ENCODE measurements at places on chromosomes 6 and 20.

DNA sequence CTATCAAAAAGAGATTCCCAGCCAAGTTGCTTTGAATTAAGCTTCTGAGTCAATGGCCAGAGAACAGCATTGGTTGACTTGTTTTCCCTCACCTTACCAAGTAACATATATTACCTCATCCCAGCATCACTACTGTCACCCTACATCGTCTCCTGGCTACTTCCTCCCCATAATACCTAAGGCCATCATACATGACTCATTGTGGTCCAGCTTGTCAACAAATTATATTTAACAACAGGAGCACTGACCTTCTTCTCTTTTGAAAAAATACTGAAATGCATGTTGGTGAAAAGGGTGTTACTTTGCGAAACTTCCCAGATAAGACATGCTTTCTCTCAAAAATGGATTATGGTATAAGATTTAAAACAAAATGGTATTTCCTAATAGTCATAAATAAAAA is 106.9 kb downstream of the TBX18 start:
- DNase-seq: no peak

DNA sequence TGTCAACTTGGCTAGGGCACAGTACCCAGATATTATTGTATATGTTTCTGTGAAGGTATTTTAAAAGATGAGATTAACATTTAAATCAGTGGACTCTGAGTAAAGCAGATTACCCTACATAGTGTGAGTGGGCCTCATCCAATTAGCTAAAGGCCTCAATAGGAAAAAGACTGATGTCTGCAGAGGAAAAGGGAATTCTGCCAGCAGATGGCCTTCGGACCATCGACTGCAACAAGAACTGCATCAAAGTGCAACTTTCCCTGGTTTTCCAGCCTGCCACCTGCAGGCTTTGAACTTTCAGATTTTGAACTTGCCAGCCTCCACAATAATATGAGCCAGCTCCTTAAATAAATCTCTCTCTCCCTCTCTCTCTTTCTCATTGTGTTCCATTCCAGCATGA is 80.5 kb downstream of the IMPG1 start:
- no peak for DNase-seq

DNA sequence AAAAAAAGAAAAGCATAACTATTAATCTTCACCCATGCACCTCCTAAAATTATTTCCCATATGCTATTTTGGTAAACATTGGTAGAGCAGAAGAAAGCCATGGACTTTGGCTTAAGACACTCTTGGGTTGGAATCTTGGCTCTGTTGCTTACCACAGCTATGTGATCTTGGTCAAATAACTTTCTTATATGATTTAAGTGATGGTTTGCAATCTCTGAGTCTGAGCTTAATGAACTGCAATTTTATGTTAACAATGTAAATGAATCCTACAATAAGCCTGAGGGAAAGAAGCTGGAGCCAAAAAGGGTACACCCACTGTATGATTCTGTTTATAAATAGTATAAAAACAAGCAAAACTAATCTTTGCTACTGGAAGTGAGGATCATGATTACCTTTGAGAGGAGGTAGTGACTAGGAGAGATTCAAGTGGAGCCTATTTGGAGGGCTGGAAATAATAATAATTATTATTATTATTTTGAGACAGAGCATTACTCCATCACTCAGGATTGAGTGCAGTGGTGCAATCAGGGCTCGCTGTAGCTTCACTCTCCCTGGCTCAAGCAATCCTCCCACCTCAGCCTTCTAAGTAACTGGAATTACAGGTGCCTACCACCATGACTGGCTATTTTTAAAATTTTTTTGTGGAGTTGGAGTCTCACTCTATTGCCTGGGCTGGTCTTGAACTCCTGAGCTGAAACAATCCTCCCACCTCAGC is 34.5 kb downstream of the ABRACL start:
- no peak for DNase-seq

GRCh38 chr20:44970243-44970757 is 4.0 kb downstream of the STK4 start:
- no peak for DNase-seq

- DNase-seq: no peak
Observed at GRCh38 chr20:11205769-11206362, 532.1 kb upstream of the JAG1 start.

- no peak for DNase-seq
Observed at GRCh38 chr6:4732691-4733315, 43.4 kb upstream of the CDYL start.

DNA sequence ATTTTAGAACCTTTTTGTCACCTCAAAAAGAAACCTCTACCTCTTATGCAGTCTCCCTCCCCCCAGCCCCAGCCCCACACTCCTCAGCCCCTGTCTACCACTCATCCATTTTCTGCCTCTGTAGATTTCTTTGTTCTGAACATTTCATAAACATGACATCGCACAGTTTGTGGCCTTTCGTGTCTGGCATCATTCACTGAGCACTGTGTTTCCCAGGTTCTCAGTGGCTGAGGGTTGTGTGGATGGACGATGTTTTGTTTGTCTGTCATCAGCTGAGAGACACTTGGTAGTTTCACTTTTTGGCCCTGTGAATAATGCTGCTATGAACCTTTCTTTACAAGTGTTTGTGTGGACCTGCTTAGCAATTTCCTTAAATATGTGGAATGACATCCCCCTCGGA is 64.5 kb downstream of the FAM120B start:
- DNase-seq: no peak

DNA sequence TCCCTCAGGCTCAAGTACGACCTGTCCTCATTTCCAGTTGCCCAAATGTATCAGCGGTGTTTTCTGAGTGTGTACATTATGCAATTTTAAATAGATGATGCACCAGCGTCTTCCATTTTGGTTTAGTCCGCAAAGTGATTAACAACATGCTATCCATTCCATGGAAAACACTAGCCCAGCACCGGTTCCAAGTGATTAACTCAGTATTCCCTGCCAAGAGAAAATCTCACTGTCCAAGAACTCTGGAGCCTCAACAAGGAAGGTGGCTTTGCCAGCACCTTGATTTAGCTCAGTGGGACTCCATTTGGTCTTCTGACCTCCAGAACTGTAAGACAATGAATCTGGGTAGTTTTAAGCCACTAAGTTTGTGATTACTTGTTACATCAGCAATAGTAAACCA is 107.2 kb downstream of the FOXC1 start:
- no peak for DNase-seq

- DNase-seq: no peak
Observed at GRCh38 chr6:32192608-32193039, at the start of gene GPSM3. GPSM3 (minus strand) TSS chr6:32192643; CDS start chr6:32192513, 130 bp downstream.

- no peak for DNase-seq
Observed at GRCh38 chr6:148182378-148182777, 160.3 kb upstream of the SASH1 start.

GRCh38 chr6:135261872-135262725 is 81.0 kb downstream of the MYB start:
- no peak for DNase-seq

DNA sequence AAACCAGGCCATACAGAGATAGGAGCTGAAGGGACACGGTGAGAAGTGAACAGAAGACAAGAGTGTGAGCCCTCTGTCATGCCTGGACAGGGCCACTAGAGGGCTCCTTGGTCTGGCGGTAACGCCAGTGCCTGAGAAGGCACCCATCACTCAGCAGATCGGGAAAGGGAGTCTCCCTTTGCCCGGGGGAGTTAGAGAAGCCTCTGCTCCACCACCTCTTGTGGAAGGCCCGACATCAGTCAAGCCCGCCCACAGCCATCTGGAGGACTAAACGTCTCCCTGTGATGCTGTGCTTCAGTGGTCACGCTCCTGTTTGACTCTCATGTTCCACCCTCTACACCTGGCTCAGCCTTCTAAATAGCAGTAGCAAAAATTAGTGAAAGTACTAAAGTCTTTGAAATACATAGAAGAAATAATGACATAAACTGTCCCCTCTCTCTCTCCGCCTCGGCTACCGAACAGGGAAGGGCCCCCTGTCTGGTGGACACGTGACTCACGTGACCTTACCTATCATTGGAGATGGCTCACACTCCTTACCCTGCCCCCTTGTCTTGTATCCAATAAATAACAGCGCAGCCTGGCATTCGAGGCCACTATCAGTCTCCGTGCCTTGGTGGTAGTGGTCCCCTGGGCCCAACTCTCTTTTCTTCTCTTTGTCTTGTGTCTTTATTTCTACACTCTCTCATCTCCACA is 66.7 kb downstream of the RPP21 start:
- DNase-seq: peak; percentile 15

GRCh38 chr20:62652041-62652893 is 10.0 kb downstream of the SLCO4A1 start:
- peak; percentile 35 for DNase-seq

DNA sequence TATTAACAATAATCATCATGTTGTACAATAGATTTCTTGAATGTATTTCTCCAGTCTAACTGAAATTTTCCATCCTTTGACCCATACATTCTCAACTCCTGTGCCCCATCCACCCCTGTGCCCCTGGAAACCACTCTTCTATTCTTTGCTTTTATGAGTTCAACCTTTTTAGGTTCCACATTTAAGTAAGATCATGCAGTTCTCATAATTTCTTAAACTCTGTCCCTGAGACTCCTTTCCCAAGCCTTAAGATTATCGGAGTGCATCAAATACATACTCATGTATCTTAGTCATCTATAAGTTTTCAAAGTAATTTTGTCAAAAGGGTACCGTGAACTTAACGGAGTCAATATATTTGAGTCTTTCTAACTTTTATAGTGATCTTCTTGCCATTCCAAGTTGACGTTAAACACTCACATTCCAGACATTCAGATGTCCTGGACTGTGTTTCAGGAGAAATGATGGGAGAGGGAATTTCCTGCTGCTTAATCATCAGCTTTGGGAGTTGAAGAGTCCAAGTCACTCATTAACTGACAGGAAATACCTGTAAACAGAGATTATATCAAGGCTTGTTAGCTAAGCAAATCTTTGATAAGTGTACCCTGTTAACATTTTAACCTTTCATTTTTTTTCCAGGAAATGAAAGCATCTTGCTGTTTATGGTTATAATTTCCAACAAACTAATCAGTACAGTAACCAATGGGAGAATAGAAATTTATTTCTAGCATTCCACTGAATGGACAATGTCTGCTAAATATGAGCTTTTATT is 73.3 kb downstream of the ADGRG6 start:
- DNase-seq: no peak

DNA sequence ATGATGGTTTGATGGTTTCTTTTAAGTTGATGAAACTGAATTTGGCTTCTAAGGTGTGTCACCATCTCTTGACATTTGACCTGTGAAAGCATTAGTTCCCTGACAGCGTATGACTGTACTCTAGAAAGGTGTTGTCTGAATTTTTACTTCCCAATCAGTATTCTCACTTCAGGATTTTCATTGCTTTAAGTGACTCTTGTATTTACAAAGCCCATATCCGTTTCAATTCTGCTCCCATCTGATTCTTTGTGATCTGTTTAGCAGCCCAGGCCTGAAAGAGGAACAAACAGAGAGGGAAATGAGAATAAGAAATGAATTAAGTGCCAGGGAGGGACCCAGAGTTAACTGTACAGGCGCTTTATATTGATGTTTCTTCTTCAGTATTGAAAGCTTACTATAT is 73.7 kb downstream of the FARS2 start:
- no peak for DNase-seq

- DNase-seq: no peak
Observed at GRCh38 chr6:101879782-101880181, 486.3 kb downstream of the GRIK2 start.

DNA sequence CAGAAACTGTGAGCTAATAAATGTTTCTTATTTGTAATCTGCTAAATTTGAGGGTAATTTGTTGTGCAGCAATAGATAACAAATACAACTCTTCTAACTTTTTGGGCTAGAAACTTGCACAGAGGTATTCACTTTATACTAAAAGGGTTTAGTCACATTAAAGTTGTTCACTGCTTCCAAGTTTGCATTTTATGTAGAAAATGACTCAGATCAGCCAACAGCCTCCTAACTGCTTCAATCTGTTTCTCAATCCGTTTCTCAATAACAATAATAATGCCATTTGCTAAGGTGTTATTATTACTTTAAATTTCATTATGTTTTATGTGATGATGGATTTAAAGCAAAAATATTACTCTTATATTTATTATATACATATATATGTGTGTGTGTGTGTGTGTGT is 213.9 kb downstream of the CENPW start:
- no peak for DNase-seq

- no peak for DNase-seq
Observed at GRCh38 chr6:164109770-164110140, 695.2 kb downstream of the QKI start.

- no peak for DNase-seq
Observed at GRCh38 chr6:131382631-131383030, 190.4 kb upstream of the ARG1 start.

GRCh38 chr6:139764498-139764986 is 390.1 kb upstream of the CITED2 start:
- no peak for DNase-seq

GRCh38 chr6:41231246-41231645 is 3.1 kb downstream of the TREML4 start:
- no peak for DNase-seq

- peak; percentile 37 for DNase-seq
Observed at GRCh38 chr20:56343861-56344381, 14.9 kb upstream of the FAM210B start.

DNA sequence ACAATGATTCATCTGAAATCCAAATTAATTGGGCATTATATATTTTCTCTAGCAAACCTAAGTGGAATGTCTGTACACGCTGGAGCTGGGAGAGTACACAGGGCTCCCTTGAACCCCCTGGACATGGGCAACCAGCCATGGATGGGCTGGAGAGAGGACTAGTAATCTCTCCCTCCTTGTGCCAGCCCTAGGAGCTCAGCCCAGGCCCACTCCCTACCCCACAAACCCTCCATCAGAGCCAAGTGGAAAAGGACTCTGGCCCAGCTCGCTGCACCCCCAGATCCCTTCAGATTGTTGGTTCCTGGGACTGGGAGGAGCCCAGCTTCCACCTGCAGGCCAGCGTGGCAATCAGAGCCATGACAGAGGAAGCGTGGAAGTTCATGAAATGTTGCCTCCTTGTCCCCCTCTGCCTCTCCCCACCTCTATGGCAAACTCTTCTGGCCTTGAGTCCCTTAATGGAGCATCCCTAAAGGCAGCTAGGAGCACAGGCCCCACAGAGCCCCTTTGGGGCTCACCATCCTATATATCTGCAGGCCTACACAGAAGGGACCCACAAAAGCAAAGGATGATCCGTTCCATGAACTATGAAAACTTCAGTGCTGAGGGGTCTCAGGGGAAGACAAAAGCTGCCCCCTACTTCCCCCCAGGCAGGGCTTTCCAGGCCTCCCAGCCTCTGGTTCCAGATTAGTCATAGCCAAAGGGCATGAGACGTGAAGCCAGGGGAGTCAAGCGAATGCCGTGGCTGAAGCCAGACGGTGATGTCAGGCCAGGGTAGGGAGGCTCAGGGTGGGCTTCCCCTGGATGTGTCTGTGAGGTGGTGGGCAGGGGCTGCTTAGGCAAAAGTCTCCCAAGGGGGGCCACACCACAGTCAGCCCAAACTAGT is 126.4 kb upstream of the MAFB start:
- no peak for DNase-seq
